ENCODE measurements at places on chromosomes 16 and 17.

DNA sequence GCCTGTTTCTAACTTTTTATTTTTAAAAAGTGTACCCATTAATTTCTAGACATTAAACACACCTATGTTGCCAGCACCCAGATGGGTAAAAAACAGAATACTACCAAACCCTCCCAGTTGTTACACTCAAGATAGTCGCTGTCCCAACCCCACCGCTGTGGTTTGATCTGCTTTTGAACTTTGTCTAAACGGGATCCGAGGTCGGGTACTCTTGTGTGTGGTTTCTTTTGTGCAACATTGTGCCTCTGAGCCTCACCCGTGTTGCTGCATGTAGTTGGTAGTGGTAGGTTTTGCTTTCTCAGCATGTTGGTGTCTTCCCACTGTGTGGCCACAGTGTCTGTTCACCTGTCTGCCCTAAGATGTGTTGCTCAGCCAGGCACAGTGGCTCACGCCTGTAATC lies 4.3 kb downstream of the KLHL36 start:
- DNase-seq = no peak

GRCh38 chr17:34299956-34300577 lies 14.5 kb downstream of the CCL11 start:
- DNase-seq = no peak

- DNase-seq = no peak
Measured at GRCh38 chr16:84832488-84833143, 12.8 kb downstream of the CRISPLD2 start.

- DNase-seq = no peak
Measured at GRCh38 chr17:45579529-45580495, 89.3 kb upstream of the PLEKHM1 start.

- DNase-seq = no peak
Measured at GRCh38 chr17:44847586-44847985, at the start of gene HIGD1B. HIGD1B (plus strand) TSS chr17:44847883; CDS start chr17:44848153, 270 bp downstream.

DNA sequence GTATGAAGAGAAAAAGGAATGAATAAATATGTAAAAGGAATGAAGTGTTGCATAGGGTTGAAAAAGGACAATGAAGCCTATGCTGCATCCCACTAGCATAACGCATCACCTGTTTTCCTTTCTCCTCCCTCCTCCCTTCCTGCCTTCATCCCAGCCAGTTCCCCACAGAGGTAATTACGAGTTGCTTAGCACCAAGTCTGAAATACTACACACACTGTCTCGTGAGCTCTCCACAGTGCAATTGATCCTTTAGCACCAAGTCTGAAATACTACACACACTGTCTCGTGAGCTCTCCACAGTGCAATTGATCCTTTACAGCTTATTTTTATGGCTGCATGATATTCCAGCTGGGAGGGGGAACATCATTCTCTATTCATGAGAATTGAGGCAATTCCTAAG lies 1.1 kb upstream of the DRC7 start:
- DNase-seq = peak; percentile 80

DNA sequence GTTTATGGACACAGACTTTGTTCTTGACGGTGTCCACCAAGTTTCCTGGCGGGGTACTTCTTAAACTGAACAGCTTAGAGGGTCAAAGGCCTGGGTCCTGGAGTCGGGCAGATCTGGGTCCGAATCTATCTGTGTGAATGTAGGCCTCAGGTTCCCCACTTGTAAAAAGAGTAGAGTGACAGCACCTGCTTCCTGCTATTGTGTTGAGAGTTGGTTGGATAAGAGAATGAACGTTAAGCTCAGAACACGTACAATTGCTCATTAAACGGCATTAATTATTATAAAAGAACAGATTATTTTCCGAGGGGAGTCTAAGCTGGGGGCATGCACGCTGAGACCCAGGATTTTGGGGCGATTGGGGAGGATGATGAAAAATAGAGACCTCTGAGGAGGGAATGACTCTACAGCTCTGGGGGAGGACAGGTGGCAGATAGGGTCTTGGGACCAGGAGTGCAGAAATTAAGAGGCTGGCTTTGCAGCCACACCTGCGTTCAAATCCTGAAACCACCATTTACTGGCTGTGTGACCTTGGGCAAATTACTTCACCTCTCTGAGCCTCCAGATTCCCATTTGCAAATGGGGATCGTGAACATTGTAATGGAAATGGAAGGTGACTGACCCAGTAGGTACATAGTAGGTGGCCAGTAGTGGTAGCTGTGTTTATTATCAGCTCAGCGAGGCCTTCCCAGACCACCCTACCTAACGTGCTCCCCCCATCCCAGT lies 862 bp downstream of the CLEC16A start:
- peak; percentile 11 for DNase-seq

GRCh38 chr16:81445143-81445961 lies 744 bp downstream of the CMIP start:
- DNase-seq = peak; percentile 14

DNA sequence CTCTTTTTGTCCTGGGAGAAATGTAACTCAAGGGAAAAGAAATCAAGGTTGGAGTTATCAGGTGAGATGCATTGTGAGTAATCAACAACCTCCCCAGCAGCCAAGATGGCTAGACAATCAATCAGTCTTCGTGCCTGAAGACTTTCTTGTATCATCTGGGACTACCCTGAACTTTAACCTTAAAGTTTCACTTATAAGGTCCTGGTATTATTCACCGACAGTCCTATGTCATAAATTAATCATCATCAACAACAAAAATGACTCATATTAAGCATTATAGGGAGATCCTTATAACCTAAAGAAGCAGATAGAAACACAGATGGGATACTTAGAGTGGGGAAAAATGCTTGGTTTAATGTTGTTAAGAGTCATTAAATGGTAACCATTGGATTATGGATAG lies 7.7 kb upstream of the TEKT3 start:
- no peak for DNase-seq

DNA sequence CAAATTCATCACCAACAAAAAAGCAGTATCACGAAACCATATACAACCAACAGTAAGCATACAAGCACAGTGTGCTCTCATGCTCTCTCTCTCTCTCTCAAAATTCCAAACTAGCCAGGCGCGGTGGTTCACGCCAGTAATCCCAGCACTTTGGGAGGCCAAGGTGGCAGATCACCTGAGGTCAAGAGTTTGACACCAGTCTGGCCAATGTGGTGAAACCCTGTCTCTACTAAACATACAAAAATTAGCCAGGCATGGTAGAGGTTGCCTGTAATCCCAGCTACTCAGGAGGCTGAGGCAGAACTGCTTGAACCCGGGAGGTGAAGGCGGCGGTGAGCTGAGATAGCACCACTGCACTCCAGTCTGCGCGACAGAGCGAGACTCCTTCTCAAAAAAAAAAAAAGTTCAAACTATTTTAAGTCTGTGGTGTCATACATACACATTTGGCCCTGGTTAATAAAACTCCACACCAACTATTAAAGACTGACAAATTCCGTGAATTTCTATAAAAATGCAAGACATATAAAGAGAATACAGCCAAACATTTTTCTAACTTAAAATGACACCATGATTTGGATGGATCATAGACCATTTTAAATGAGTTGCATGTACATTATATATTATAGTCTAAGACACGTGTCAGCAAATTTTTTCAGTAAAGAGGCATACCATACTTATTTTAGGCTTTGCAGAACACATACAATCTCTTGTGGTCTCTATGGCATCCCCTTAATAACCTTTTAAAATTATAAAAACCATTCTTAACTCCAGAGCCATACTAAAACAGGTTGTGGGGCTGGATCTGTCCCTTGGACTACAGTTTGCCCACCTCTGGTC lies 30.9 kb downstream of the GLG1 start:
- DNase-seq = no peak

DNA sequence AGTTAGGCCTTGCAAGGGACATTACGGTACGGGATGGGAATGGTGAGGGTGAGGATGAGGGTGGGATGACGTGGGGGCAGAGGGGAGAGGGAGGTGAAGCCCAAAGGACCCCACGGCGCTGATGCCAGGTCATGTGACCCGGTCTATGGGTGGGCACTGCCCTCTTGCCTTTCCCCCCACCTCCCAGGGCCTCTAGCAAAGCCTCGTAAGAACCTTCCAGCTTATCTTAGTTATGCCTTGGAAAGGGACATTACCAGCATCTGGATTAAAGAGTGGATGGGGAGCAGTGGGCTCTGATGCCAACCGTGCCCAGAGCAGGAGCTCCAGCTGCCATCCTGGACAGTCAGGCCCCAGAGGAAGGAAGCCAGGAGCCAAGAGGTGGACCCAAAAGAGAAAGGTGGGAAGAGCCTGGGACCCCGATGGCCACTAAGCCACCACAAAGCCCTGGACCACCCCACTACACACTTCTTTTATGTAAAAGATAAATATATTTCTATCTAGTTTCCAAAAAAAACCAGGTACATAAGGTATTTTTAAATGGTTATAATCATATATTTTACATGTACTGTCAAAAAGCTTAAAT lies 40.9 kb downstream of the TK2 start:
- DNase-seq = no peak
